ENCODE measurements at places on chromosomes 13 and 19.

GRCh38 chr19:57587529-57587928 lies 3.6 kb downstream of the ZIK1 start:
- no peak for DNase-seq

DNA sequence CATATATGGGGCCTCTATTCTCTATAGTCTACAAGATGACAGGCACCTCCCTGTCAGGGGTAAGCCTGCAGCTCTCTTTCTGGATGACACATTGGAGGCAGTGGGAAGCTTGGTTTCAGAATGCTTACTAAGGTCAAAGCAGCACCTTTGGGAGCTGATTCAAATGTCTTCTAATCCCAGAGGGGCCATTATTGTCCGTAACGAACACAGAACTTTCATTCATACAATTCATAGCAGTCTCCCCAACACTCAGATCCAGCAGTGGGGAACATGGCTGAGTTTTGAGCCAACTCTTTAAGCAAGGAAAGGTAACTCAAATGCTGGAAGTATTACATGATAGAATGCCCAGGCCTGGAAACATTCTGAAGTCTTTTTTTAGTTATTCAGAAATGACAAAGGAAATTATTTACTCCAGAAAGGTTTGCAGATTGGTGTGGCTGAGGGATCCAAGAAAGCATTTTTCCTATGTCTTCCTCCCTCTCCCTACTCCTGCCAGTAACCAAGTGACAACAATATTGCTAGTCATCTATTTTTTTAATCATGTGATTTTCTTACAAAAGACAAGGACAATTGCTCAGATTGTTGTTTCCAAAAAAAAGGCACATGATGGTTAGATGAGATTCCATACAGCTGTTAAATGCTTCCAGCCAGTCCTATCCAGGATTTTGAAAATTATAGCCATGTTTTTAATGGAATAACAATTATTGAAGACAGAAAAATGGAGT lies 118.7 kb downstream of the FOXO1 start:
- no peak for DNase-seq

- no peak for DNase-seq
Measured at GRCh38 chr13:52850072-52850395, 1.6 kb upstream of the PCDH8 start.

DNA sequence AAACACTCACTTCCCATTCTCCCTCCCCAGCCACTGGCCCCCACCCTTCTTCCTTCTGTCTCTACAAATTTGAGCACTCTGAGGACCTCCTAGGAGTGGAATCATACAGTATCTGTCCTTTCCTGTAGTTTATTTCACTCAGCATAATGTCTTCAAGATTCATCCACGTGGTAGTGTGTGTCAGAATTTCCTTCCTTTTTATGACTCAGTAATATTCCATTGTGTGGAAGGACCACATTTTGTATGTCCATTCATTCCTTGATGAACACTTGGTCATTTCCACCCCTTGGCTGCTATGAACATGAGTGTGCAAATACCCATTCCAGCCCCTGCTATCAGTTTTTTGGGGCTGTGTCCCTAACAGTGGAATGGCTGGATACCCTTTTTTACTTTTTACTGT lies 9.8 kb downstream of the KLF2 start:
- DNase-seq, result no peak

DNA sequence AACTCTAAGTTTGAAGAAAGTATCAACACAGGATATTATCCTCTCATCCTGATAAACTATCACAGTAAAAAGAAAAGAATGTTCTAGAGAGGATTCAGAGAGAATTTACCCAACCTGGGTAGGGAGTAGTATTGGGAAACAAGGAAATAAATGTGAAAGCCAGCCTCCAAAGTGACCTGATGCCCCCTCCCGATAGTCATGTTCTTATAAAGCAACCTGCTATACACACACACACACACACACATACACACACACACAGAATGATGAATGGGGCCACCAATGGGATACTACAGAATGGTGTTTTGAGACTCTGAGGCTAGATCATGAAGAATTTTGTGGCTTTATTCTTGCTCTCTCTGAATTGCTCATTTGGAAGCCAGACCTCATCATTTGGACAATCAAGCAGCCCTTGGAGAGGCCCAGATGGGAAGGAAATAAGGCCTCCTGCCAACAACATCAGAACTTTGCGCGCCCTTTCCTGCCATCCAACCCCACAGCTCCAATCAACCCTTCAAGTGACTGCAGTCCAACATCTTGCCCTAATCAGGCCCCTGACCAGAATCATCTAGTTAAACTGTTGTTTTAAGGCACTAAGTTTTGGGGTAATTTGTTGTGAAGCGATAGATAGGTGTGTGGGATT lies 807.9 kb upstream of the ARGLU1 start:
- DNase-seq, result no peak

GRCh38 chr19:42360787-42361544 lies 29.1 kb downstream of the CNFN start:
- no peak for DNase-seq

DNA sequence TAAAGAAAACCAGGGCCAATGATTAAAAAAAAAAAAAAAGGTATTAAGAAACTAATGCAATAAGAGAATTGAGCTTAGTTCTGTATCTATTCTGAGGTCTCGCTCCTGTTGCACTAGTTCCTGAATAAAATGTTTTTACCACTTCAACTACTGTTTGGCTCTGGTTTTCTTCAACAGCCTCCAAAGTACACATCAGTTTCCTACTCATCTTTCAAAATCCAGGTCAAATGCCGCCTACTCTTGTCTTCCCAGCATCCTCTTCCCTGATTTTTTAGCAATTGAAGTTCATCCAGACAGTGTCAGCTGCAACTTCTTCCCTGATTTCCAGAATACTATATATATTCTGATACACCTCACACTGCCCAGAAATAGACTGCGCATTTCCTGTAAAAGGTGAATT lies 1.4 kb upstream of the RCBTB1 start:
- DNase-seq, result no peak

- no peak for DNase-seq
Measured at GRCh38 chr13:75468098-75468497, 13.9 kb downstream of the TBC1D4 start.

GRCh38 chr19:41205995-41206394 lies 13.0 kb downstream of the CYP2S1 start:
- DNase-seq, result no peak

- DNase-seq, result no peak
Measured at GRCh38 chr19:39927524-39928356, 6.7 kb downstream of the FCGBP start.

GRCh38 chr13:94335761-94336526 lies 143.5 kb downstream of the DCT start:
- no peak for DNase-seq

GRCh38 chr13:49367640-49368422 lies 76.0 kb downstream of the CAB39L start:
- DNase-seq, result no peak

GRCh38 chr13:96090240-96091101 lies 564 bp downstream of the HS6ST3 start:
- DNase-seq, result no peak

DNA sequence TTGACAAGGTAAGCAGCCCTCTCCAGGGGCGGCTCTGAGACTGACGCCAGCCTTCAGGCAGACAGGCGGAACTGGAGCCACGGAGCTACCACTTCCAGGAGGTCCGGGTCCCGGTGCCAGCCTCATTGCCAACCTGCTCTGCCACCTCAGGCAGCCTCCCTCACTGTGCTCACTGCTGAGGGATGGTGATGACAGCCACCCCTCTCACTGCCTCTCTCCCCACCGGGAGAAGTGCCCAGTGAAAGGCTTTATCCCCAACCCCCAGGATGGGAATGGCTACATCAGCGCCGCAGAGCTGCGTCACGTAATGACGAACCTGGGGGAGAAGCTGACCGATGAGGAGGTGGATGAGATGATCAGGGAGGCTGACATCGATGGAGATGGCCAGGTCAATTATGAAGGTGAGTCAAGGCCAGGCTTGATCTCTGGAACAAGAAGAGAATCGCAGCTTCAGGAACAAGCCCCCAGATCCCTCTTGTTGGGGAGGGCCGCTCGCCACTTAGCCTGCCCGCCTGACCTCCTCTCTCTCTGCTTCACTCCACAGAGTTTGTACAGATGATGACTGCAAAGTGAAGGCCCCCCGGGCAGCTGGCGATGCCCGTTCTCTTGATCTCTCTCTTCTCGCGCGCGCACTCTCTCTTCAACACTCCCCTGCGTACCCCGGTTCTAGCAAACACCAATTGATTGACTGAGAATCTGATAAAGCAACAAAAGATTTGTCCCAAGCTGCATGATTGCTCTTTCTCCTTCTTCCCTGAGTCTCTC lies 7.6 kb downstream of the CALM3 start:
- DNase-seq, result no peak

DNA sequence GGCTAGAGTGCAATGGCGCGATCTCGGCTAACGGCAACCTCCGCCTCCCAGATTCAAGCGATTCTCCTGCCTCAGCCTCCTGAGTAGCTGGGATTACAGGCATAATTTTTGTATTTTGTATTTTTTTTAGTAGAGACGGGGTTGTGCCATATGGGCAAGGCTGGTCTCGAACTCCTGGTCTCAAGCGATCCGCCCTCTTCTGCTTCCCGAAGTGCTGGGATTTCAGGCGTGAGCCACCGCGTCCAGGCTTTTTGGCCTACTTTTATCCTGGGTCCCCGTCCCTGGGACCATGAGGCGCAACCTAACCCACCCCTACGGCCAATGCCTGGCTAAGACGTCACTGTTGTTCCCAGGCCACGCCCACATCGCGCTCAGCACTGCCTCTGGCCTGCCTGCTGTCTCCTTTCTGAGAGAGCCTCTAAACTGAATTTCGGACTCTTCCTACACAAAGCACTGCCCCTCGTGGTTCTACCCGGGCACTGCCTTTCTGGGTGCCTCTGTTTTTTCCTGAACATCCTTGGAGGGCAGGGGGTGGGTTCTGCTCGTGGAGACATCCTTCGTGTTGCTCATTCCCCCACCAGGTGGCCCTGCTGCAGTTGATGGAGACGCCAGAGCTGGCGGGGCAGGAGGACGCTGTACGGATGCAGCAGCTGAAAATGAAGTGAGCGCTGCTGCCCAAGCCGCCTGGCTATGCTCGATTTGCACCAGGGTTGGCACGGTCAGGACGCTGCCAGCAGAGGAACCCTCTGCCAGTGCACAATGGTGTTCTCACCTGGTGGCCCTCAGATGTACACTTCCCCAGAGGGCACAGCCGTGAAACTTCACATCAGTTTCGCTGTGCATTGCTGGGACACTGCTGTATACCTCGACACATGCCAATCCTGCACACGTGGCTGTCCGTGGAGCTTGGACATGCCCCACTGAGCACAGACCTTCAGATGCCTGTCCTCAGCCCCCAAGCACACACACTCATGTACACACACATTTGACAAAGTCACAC lies 2.0 kb downstream of the REX1BD start:
- DNase-seq, result peak; percentile 41

- no peak for DNase-seq
Measured at GRCh38 chr19:53809518-53810186, 14.5 kb downstream of the NLRP12 start.

GRCh38 chr13:111292710-111293485 lies 27.5 kb upstream of the TEX29 start:
- DNase-seq, result no peak

- DNase-seq, result no peak
Measured at GRCh38 chr19:40465025-40465556, 454 bp downstream of the BLVRB start.

GRCh38 chr19:12995596-12996405 lies 526 bp downstream of the NFIX start:
- DNase-seq, result no peak

GRCh38 chr13:50461189-50461588 lies 382.3 kb downstream of the DLEU7 start:
- DNase-seq, result no peak

- no peak for DNase-seq
Measured at GRCh38 chr13:49450105-49450819, 6.2 kb downstream of the SETDB2 start.

- no peak for DNase-seq
Measured at GRCh38 chr19:7637374-7638256, 705 bp downstream of the STXBP2 start.

DNA sequence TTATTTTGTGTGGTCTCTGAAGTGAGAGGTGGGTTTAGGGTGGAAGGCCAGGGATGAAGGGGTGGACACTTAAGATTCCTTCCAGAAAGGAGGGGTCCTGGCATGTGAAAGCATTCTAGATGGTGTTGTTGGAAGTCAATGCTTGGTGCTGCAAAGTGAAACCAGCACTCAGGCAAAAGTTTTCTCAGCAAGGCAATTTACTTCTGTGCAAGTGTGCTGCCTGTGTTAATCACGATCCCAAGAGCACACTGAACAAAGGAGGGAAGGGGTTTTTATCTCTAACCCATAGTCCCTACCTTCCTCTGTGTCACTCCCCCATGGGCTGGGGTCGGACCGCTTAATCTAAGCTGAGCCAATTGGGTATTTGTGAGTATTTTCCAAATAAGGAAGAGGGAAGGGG lies 1.3 kb downstream of the ZNF134 start:
- DNase-seq, result no peak

DNA sequence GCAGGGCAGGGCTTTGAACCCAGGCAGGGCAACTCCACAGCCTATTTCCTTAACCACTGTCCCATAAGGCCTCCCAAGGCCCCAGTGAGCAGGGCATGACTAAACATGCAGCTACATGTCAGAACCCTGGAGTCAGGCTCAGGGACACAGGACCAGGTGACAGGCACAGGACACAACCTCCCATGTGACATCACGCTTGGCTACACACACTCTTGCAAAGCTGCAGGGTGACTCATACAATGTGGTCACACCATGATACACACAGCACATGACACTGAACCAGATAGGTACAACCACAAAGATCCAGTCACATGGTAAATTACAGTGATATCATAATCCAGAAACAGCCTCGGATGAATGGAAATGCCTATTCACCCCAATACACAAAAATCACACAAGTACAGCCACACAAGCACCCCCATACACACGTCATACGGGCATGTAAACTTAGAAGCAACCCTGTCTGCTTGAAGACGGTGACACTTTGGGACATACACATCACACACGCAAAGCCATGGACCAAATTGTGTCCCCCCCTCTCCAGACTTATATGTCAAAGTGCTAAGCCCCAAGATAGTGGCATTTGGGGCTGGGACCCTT lies 14.5 kb downstream of the KLK4 start:
- no peak for DNase-seq

Data from NCI-H1417 treated with DMSO at 0.1 percent for 48 hours (cell line).